ENCODE measurements at places on chromosomes 2 and 18.

DNA sequence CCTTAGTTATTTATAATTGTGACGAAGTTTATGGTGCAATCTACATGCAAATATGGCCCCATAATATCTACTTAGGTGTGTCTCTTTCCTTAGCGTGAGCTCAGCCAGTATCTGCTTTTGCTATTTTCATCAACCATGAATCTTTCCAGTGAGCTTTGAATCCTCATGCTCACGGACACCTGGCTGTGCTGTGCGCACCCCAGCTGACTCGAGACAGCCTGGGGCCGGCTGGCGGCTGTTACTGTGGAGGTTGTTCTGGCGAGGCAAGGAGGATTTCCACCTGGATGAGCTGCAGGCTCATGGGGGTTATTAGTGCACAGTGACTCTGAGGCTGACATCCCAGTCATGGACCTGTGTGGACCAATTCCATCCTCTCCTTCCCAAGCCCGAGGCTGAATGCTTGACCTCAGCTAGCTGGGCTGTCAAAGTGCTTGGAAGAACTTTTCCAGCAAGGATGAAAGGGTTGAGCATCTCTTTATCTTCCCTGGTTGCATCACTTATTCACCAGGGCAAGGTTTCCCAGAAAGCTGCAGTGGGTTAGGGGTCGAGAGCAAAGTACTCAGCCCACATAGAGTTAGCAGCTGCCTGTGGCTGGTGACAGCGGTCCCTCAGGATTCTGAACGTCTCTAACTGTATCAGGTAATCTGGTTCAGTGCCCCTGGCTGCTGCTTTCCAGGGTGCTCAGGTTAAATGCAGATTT lies 141.7 kb downstream of the ARL4C start:
- DNase-seq = no peak

- DNase-seq = no peak
Measured at GRCh38 chr2:138239902-138240491, 261.6 kb upstream of the SPOPL start.

DNA sequence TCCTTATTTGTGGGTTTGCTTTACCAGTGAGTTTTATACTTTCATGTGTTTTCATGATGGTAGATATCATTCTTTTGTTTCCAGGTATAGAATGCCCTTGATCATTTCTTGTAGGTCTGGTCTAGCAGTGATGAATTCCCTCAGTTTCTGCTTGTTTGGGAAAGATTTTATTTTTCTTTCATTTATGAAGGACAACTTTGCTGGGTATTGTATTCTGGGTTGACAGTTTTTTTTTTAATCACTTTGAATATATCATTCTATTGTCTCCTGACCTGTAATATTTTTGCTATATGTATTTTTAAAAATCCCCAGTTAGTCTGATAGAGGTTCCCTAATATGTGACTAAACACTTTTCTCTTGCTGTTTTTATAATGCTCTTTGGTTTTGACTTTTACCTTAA lies 58.3 kb upstream of the GALNT3 start:
- no peak for DNase-seq

GRCh38 chr2:138922973-138923563 lies 142.9 kb upstream of the NXPH2 start:
- DNase-seq = no peak

DNA sequence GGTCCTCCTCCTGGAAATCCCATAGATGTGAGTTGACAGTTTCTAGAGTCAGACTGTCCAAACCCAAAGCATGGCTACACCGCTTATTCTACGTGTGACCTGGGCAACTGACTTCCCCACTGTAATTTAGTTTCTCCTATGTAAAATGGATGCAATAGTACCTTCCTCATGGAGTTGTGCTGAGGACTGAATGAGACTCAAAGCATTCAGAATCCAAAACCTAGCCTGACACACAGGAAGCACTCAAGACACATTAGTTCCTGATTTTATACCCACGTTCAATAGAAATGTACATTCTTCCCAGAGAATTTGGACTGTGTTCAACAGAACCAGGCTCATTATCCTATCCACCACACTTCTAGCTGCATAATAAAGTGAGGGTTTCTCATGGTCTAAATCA lies 88.8 kb downstream of the STK39 start:
- no peak for DNase-seq

- DNase-seq = no peak
Measured at GRCh38 chr2:30308280-30308679, 76.9 kb downstream of the LBH start.

- DNase-seq = no peak
Measured at GRCh38 chr2:30486655-30487054, 39.6 kb downstream of the LCLAT1 start.

DNA sequence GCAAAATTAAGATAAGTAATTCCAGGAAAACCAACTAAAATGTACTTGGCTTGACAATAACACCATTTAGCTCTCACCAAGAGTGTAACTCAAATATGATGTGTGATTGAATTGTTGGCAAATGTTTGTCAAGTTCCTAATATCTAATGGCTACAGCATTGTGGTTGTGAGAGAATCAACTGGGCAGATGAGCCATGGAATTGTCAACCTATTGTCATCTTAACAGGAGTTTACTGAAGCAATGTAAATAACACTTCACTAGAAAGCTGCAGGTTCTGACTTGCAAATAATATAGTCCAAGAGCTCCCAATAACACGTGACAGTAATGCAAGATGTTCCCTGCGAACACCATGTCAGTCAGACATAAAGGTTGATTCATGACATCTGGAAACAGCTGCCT lies 495.2 kb upstream of the MEIS1 start:
- DNase-seq = no peak

DNA sequence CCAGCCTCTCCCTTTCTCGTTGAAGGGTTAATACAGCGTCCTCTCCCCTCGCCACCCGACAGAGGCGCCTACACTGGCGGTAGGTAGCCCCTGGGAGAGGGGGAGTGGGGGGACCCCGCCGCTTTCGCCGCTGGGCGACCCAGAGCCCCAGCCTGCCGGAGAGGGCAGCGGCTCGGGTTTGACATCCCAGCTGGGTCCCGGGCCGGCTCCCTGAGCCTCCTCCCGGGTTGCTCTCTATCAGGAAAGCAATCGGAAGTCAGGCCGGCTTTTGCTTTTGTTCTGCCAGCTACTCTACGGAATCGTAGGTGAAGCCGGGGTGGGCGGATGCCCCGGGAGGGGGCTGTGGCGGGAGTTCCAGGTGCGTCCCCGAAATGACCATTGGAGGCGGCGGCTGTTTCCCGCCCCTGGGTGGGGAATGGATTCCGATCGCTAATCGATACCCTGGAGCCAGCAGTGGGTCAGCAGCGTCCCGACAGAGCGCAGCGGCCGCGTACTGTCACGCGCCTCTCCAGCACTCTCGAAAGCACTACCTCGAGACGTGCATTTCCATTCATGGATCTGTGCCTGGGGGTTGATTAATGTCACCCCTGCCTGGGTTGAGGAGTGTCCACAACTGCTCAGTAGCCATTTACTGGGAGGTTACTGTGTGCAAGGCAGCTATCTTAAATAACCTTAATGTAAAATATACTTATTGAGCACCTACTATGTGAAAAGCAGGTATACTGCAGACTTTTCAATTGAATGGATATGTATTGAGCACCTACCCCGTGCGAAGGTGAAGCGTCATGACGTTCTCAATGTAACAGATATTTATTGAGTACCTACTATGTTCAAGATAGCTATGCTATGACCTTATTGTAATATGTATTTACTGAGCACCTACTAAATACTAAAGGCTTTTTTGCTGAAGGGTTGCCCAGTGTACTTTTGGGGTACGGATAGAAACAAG lies 1.1 kb downstream of the MAPK4 start:
- DNase-seq = no peak

- no peak for DNase-seq
Measured at GRCh38 chr2:15749460-15750432, 158.1 kb downstream of the DDX1 start.

GRCh38 chr18:40249390-40250080 lies 1705.5 kb upstream of the PIK3C3 start:
- no peak for DNase-seq

GRCh38 chr2:61255580-61256437 lies 93.8 kb downstream of the C2orf74 start:
- no peak for DNase-seq

GRCh38 chr2:127401757-127402695 lies 14.3 kb upstream of the MAP3K2 start:
- no peak for DNase-seq

DNA sequence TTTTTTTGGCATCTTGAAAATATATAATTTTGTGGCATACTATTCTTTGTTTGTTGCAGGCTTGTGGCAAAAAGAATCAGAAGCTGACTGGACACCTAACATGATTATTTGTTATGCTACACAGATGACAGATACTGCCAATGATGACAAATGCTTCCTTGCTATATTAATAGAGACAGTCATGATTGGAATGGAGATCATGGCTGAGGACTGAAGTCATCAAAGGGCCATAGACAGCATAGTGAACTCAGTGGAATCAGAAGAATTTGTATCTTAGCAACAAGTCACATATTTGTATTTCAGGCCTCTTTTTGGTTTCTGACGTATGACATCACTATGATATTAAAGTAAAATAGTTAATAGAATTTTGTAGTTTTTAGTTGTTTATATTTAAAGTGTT lies 1003.8 kb upstream of the DDX18 start:
- no peak for DNase-seq

DNA sequence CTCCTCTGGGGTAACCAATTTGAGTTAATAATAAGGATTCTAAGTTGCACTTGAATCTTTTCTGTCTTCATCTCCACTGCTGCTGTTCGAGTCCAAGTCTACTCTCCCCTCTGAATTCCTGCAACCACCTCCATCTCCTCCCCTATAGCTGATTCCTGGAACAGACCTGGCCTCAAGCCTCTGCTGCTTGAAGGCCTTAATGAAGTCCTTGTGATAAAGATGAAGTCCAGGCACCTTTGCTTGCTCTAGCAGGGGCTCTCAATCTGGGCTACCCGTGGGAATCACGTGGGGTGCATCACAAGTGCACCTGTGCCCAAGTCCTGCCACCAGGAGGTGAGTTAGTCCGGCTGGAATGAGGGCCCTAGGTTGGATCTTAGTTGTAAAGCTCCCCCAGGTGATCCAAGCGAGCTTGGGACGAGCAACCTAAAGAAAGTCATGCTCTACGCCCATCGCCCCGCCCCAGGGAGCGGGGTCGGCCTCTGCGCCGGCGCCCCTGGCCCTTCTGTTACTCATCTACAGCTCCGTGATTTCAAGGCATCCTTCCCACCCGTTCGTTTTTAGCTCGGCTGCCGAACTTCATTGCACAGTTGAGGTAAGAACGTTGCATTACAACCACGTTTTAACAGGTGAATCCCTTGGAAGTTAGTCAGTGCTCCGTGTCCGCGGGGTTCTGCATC lies 905 bp upstream of the IAH1 start:
- DNase-seq = peak; percentile 16
